HL-60 (cell line): ENCODE measurements at places on chromosomes 5 and 9.

DNA sequence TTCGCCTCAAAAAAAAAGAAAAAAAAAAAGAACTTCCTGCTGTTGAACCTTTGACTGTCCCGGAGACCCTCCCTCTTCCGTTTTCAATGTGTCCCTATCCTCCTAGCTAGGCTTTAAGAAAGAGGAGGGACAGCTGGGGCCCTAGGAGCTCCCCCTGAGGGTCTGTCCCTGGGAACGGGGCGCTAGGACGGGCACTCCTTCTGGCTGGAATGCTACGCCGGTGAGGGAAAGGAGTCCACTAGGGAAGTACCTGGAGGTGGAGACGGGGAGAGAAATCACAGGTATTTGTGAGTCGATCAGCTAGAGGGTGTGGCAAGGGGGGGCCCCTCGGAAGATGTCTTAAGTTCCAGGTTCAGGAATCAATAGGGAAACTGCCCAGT lies 4.6 kb downstream of the SIT1 start:
- no peak for DNase-seq

- DNase-seq = no peak
Measured at GRCh38 chr9:76425677-76426453, 31.6 kb upstream of the RFK start.

GRCh38 chr5:133260715-133261114 lies 208.9 kb downstream of the HSPA4 start:
- no peak for DNase-seq

DNA sequence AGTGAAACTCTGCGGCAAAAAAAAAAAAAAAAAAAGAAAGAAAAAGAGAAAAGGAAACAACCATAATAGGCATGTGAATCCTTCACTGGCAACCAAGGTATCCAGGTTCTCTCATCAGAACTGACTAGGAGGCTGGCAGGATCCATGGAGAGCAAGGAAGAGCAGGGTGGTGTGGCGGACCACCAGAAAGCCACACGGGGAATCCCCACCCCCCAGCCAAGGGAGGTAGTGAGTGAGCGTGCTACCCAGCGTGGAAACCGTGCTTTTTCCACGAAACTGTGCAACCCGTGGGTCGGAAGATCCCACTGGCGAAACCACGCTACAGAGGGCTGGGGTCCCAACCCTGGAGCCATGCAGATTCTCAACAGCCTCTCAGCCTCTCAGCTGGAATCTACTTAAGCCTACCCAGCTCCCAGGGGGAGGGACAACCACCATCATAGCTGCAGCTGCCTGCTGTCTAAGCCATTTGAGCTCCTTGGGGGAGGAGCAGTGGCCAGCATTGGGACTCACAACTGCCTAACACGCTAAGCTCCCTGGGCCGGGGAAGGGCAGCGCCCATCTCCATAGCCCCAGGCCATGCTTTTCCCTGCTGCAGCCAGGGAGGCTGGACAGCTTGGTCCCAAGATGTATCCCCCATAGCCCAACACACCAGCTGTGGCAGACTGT lies 91.6 kb downstream of the PRELID2 start:
- no peak for DNase-seq

GRCh38 chr5:169164481-169164925 lies 136.4 kb downstream of the SLIT3 start:
- DNase-seq = no peak

DNA sequence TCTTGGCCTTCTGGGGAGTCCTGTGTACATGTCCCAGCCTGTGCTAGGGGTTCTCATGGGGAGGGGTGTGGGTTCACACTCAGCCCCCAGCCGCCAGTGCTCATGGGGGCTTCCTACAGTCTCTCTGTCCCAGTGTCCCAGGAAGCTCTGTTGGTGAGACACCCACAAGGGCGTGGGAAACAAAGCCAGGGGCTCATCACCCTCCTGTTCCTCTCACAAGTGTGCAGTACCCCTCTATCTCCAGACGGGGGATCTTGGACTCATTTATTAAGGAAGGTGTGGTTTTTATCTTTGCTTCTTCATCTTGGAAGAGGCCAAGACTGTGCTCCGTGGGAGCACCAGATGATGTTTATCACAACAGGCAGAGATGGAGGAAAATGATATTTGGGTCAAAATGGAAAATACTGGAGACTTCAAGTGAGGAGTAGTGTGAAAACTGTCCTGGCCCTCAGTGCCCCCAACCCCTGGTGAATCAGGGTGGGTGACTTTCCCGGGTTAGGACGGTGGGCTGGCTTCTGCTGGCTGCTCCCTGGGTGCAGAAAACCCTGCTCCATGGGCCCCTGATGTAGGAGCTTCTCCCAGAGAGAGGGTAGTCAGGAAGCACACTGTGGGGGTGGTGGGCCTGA lies 15.2 kb downstream of the TMEM171 start:
- DNase-seq = no peak
